ENCODE measurements at places on chromosomes 1 and 21.

DNA sequence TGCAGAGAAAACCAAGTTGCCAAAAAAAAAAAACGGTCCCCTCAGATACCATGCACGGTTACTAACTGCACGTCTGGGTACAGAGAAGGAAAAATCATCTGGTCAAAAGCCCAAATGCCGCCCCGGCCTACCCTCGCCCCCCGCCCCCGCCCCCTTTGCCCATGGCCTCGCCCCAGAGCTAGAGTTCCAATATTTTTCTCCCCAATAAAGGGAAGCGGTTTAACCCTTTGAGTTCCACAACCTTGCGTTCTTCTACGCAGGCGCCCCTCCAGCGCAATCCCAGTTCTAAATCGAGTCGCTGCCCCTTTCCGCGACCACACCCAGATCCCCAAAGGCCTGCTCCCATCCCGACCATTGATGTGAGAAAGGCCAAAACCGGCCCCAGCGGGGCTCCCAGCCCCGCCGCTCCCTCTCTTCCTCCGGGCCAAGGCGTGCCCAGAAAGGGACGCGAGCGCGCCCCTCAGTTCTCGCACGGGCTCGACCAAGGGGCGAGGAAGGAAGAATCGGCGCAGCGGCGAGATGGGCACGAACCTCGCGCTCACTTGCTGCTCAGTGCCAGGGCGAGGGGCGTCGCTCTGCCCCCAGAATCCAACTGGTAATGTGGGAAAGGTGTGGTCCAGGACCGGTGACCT lies 797 bp downstream of the WDR47 start:
- H3K27me3 ChIP-seq = no peaks in the 10 kb centered on the region
- H3K36me3 ChIP-seq = no peaks in the 10 kb centered on the region
- no peaks in the 10 kb centered on the region for H3K4me1 ChIP-seq
- peak; percentile 38 for DNase-seq

- DNase-seq = peak; percentile 67
- H3K4me1 ChIP-seq = 0 out of 2 replicates have a peak, but pooled peaks cover 3% of the 10 kb centered on the region
- H3K36me3 ChIP-seq = no peaks in the 10 kb centered on the region
- peaks cover 5% of the 10 kb centered on the region for H3K27me3 ChIP-seq
Observed at GRCh38 chr1:7703321-7704213, 67.5 kb upstream of the VAMP3 start.

- H3K36me3 ChIP-seq = peaks cover 8% of the 10 kb centered on the region
- H3K27me3 ChIP-seq = no peaks in the 10 kb centered on the region
- DNase-seq = no peak
- H3K27ac ChIP-seq = no peak overlapping the region
Observed at GRCh38 chr1:202964791-202965410, 2.2 kb downstream of the CYB5R1 start.

DNA sequence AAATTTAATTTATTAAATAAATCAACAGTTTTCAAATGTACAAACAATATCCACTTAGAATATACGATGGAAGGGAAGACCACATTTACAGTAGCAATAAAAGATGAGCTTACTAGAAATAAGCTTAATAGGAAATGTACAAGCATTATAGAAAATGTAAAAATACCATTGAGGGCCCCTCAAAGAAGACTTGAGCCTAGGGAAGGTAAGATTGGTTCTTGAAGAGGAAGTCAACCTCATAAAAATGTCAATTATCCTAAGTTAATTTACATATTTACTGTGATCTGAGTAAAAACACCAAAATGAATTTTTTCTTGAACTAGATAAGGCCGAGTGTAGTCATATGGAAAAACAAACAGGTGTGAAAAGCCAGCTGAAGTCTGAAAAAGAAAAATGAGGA lies 39.7 kb upstream of the TRIM67 start:
- H3K27me3 ChIP-seq = no peaks in the 10 kb centered on the region
- H3K36me3 ChIP-seq = peaks cover 2% of the 10 kb centered on the region
- no peaks in the 10 kb centered on the region for H3K4me1 ChIP-seq

DNA sequence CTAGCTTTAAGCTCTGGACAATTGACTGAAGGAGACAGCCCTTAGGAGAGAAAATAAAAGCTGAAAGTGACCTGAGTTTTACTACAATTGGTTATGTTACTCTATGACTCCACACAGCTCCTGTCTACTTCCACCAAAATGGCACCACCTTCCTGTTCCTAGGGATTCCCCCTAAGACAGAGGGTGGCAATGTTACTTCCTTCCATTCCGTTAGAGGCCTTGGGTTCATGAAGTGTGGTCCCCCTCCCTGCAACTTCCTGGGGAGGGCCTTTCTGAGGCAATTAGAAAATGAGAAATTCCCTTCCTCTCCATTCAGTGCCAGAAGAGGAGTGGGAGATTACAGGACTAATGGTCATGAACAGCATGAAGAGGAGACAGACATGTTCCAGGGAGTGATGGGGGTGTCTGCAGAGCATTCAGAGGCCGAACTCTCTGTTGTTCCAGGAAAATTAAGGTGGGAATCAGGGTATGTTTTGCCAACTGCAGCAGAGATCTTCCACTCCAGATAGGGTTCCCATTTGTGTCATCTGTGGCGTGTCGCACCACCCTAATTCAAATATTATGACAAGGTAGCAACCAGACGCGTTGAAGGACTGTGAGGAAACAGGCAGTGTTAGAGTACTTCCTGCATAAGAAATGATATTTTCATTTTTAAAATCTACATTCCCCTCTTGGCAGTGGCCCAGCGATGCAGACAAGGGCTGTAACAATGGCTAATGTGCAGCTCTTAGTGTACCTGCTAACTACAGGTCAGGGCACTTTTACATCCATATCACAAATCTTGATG lies 53.1 kb upstream of the TRIM67 start:
- DNase-seq = no peak
- H3K27ac ChIP-seq = no peak overlapping the region
- no peak overlapping the region for H3K4me3 ChIP-seq

DNA sequence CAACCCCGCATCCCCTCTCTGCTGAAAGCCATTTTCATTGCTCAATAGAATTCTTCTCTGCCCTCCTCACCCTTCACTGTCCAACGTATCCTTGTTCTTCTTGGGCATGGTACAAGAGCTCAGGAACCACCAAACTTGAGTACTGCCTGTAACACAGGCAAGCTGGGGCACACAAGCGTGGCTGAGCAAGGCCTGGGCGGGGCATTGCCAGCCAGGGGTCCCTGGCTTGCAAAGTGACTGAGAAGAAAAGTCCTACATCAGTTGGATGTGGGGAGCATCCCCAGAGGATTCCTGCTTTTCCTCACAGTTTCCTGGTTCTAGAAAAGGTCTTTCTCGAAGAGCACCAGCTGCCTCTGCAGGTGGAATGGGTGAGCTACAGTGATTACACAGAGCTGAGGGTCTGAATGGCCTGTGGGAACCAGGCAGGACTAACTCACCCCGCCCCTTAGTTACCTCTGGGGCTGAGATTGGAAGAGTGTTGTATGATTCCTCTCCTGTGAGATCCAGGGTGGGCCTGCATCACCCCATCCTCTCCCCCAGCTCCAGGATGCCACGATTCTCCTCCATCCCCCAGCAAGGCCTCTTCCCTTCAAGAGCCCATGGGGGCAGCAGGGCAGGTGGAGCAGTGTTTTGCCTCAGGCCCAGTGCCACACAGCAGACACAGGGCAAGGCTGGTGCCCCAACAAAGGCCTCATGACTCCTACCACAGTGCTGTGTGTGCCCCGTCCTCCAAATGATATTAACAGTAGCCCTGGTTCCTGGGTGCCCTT lies 121.9 kb downstream of the MATN1 start:
- no peak for DNase-seq
- no peak overlapping the region for H3K27ac ChIP-seq
- no peaks in the 10 kb centered on the region for H3K27me3 ChIP-seq
- peaks cover 4% of the 10 kb centered on the region for H3K36me3 ChIP-seq
